ENCODE measurements at places on chromosomes 1 and 21.

DNA sequence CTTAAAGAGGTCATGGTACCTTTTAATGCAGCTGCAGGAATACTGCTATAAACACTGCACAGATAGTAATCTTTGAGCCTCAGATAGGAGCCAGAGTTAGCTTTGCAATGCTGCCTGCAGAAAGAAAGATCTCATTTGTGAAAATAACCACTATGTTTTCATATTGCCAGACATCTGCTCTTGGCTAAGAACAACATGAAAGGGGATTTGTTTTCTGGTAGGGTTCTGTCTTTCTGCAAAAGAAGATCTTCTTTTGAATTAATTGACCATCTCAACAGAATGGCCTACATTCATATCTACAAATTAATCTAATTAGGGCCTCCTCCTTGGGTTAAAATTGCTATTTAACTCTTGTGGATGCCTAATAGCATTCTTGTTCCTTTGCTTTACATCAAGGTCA lies 177.6 kb upstream of the DPYD start:
- no peak for DNase-seq

DNA sequence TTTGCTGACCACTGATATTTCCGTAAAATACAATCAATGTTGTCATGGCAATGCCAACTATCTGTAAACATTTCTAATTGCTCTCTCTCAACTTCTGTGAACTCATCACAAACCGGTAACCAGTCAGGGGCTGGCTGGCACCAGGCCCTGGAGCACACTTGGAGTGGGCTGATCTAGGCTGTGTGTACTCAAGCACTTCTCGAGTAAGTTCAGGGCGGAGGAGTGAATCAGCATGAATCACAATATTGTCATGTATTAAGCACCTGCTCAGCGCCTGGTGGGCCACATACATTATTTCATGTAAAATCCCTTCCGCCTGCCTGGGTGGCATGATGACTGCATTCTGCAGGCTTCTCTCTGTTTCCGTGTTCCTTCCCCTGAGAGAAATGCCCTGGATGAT lies 212.4 kb downstream of the FOXD2 start:
- no peak for DNase-seq

DNA sequence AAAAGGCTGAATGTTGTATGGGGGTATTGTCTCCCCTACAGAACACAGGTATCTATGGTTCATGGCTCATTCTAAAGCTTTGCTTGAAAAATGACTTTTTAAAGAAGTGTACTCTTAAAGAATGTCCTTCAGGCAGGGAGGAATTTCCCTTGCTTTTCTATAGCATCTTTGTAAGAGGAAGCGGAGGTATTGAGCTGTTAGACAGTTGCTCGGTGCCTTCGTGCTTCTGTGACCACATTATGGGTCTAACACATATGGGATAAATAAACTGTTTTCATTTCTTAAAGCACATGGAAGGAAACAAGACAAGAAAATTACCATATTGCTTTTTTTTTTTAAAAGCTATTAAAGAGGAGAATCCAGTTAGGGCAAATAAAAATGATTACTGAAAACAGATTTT lies 182.9 kb downstream of the NTNG1 start:
- DNase-seq, result no peak

DNA sequence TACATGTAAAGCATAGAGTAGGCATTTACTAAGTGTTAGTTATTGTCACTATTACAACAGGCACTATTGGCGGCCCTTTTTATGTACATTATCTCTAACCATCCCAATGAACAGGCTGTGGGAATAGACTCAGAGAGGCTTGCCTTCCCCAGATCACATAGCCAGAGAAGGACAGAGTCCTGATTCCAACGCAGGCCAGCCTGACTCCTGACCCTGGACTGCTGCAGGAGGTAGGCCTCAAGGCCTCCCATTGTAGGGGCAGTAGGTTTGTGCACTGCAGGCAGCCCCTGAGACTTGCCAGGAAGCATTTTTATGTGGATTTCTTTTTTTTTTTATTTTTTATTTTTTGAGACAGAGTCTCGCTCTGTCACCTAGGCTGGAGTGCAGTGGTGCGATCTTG lies 6.4 kb upstream of the GFI1 start:
- no peak for DNase-seq

DNA sequence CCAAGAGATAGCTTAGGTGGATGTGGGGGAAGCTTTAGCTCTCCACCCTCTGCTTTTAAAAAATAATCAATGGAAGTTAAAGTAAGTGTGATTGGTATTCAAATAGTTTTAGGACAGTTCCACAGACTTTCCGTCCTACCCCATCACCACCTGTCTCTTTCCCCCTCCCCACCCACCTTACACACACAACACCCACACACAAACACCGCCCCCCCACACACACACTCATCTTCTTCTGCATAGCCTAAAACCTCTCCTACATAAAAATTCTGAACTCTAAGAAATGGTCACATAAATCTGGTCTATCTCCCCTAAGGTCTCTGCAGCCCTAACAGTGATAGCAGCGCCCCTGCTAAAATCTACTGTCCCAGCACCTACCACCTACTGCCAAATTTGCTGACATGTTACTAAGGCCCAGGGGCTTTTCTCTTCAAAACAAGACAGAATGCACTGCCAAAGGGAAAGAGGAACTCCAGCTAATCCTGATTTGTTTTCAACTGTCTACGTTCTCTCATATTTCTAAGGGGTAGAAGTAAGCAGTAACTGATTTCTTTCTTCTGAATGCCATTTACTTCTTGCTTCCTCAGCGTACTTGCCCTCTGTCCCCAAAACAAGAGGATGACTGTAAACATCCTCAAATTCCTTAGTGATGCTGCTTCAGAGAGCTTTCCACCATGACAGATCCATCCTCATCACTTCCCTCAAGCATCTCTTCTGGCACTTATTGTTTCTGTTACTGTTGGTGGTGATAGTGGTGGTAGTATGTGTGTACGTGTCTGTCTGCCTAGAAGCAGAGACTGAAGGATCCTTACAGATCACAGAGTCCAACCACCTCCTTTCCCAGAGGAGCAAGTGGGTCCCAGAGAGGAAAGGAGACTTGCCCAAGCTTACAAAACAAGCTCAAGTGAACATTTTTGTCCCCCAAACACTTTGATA lies 56.8 kb downstream of the LUZP1 start:
- DNase-seq, result peak; percentile 24

- DNase-seq, result no peak
Observed at GRCh38 chr1:62794053-62794452, 10.1 kb downstream of the ATG4C start.

DNA sequence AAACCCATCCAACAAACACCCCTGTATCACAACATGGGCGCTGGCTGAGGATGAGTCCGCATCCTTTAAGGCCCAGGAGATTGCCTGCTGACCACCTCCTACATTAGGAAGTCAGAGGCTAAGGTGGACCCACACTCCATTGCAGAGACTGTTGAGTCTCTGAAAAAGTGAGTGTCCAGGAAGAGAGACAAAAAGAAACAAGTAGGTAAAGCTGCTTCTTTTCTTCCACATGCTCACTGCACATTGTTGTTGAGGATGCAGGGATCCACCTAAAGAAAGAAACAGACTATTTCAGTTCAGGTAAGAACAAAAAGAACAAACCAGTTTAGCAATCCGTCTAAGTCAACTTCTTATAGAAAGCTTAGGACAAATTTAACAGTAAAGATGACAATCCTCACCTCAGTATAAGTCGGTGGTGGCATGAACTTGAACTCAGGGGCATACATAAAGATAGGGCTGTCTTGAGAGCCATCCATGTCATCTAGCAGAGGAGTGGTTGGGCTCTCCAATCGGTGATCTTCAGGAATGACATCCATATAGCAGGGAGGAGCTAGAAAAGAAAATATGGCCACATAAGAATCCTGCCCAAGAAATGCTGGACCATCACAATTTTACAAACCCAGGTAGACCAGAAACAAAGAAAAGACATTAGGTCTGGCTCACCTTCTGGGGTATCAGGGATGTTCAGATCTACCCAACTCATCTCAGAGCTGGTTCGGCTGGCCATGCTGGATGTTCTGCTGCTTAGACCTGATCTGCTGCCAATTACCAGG lies 2.6 kb downstream of the TXNIP start:
- no peak for DNase-seq

DNA sequence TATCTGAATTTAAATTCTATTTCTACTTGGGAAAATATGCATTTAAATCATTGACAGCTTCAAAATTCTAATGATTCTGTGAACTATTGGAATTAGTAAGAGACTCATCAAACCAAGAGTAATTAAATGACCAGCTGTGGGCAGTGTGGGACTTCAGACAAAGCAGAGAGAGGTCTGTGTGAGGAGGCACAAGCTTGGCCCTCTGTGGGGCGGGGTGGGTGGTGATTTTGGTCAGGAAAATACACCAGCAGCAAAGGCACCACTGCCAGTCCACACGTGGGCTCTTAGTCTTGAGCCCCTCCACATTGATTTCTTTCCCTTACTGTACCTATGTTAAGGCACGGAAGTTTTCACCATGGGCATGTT lies 39.2 kb upstream of the RAB4A start:
- no peak for DNase-seq

DNA sequence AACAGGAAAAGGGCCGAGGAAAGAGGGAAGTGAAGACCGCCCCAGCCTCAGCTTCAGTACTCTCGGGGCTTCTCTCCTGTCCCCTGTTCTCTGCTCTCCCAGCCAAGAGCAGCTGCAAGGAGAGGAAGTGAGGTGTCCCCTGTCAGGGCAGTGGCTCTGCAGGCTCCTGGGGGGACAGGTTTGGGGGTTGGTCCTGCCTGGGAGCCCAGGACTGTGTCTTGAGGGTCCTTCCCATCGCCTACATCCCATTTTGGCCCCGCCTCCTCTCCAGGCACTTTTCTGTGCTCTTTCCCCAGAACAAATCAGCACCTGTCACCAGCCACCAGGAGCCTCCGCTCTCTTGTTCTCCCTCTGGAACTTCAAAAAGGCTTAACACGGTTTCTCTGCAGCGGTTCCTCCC lies 82.6 kb downstream of the VWA5B1 start:
- DNase-seq, result no peak

- no peak for DNase-seq
Observed at GRCh38 chr1:97073936-97074335, 352.4 kb downstream of the PTBP2 start.

- DNase-seq, result no peak
Observed at GRCh38 chr1:2384941-2385481, 6.3 kb downstream of the MORN1 start.

GRCh38 chr1:117146575-117147340 lies 25.2 kb upstream of the TRIM45 start:
- no peak for DNase-seq

Data from activated T-cell treated with anti-CD3 and anti-CD28 coated beads, Interleukin-2, amount 50 U/mL, for 4 hours (primary cell).